ENCODE measurements at places on chromosomes 4 and X. TPM values are rescaled to one million over a fixed set of nuclear protein-coding genes. Genes with fewer than 3 reads are reported as not detected.

RAPGEF2 gene
- 81.5 TPM for total RNA-seq

ATP2B3 gene
- total RNA-seq: not detected

IRS4 gene
- total RNA-seq: 0.30 TPM

SPATA18 gene
- total RNA-seq: 6.3 TPM

CXCL8 gene
- total RNA-seq: 0.98 TPM

ZXDA gene
- 11.4 TPM for total RNA-seq

CDX4 gene
- not detected for total RNA-seq

RAB39B gene
- 0.84 TPM for total RNA-seq

XPNPEP2 gene
- total RNA-seq: 5.1 TPM

PPP4R3C gene
- total RNA-seq: not detected

PAGE2B gene
- not detected for total RNA-seq
